NCI-H748 treated with DMSO at 0.1 percent for 48 hours (cell line): ENCODE measurements at places on chromosomes 2 and 18.

DNA sequence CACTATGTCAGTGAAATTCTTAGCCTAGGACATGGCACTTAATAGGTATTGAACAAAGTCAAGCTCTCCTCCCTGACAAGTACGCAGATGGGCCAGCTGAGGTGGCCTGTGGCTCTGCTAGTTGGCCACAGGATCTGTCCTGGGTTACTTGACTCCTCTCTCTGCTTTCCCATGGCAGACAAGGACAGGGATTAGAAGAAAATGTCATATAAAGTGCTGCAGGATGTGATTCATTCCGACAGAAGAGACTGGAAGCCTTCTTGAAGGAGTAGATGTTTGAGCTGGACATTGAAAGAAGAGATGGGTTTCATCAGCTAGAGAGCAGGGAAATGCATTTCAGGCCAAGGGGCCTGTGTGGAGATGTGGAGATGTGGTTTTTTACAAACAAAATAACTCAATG, 46.7 kb downstream of the SMAD7 start:
- DNase-seq: no peak

GRCh38 chr2:47062681-47063537, 92.2 kb downstream of the STPG4 start:
- DNase-seq: no peak

- DNase-seq: no peak
Observed at GRCh38 chr18:79819064-79819967, 21.6 kb downstream of the KCNG2 start.

DNA sequence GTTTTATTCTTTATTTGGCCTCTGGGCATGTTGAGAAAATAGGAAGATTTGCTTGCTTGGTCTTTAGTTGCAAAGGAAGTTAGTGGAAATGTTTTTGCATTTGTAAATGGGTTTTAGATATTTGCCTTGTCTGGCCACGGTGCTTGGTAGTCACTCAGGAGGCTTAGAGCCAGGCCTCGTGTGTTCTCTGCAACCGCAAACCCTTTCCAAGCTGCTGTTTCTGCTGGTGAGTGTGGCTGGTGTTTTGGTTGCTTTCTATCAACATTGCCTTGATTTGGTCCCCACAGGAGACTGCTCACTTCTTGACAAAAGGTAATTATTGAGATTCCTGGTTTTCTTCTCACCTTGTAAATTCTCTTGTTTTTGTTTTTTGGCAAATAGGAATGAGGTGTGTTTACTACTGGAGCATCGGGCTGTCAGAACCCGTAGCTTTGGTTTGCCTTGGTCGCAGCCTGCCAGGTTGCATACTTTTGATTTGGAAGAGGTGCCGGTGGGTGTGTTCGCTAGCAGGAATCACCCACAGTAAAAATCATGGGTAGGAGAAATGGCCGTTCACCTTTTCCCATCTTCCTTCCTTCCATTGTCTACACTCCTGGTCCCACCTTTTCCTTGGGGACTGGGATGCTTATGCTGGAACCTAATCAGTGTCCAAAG, 15.8 kb downstream of the ASAP2 start:
- DNase-seq: no peak

- no peak for DNase-seq
Observed at GRCh38 chr2:47360283-47360682, 42.7 kb upstream of the MSH2 start.

- no peak for DNase-seq
Observed at GRCh38 chr2:171293661-171294060, 133.0 kb upstream of the TLK1 start.

DNA sequence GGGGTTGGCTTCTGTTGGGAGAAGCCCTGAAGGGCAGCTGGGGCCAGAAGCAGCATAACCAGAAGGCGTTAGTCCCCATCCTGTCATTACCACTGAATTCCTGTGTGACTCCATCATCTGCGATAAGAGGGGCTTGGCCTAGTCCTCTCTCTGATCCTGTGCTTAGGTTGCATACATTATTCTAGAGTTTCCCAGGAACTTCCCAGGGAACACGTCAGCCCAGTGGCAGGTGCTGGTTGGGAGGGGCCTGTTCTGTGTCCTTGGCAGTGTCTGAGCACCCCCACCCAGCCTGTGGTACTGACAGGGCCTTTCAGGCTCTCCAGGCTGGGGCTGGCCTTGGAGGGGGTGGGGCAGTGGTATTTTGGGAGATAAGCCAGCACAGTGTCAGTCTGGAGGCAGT, 4.5 kb upstream of the TOGARAM2 start:
- DNase-seq: no peak

DNA sequence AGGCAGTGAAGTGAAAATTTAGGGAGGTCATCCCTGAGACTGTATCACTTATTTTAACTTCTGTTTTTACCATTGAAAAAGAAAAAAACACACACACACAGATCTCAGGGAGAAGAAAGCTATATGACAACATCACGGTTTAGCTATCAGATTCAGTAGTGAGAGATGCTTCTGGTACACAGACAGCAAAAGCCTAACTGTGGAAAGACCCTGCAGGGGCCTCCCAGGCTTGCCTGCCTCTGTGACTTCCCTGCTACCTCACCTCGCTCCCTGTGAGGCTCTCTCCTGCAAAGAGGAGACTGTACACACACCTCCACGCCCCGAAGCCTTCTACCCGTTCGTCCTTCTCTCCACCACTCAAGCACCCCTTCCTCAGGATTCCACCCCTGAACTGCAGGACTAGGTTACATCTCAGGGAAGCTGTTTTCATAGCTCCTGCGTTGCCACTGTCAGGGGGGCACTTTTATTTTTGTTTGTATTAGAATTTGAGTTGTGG, 86.3 kb downstream of the EPB41L3 start:
- DNase-seq: no peak
